ENCODE measurements at places on chromosomes 3 and 15.

DNA sequence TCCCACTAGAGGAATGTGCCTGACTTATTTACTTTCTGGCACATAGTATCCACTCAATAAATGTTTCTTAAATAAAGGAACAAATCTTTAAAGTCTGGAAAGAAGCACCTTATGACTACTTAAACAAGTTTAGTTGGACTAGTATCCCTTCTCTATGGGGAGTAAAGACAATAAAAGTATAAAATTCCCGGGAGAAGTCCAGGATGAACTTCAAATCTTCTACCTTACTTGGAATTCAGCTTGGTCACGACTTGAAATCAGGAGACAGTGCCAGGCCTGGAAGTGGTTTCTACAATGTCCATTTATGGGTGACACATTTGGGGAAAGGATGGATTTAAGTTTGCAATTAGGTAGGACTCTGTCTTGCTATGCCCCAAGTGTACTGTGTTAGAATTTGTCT is 196.5 kb downstream of the NR1D2 start:
- peaks cover 3% of the 10 kb centered on the region for H3K36me3 ChIP-seq
- peak overlapping the region; percentile 34 for H3K27ac ChIP-seq
- no peak for DNase-seq
- H3K4me1 ChIP-seq = no peaks in the 10 kb centered on the region

DNA sequence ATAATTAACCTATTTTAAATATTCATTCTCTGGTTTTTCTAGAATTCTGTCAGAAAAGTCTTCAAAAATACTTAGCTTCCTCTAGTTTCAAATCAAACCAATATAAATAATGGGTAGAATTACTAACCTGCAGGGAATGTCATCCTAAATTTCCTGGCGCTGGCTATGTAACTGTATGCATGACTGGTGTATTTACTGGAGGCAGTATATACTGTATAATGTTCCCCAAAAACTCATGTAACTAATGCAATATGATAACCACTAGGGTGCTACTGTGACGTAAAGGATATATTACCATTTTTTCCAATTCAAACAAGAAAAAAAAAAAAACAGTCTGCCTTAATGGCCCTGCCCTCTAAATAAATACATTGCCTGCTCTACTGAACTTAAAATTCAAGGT is 407.5 kb downstream of the MECOM start:
- no peak for DNase-seq
- H3K27ac ChIP-seq = no peak overlapping the region
- H3K27me3 ChIP-seq = no peaks in the 10 kb centered on the region
- H3K4me3 ChIP-seq = no peak overlapping the region

GRCh38 chr3:37417297-37418082 is 243.1 kb upstream of the LRRFIP2 start:
- peaks cover 19% of the 10 kb centered on the region for H3K36me3 ChIP-seq
- no peak overlapping the region for H3K27ac ChIP-seq
- no peaks in the 10 kb centered on the region for H3K4me1 ChIP-seq
- no peaks in the 10 kb centered on the region for H3K27me3 ChIP-seq
- DNase-seq = no peak

- H3K4me3 ChIP-seq = no peak overlapping the region
- no peak overlapping the region for H3K27ac ChIP-seq
- DNase-seq = no peak
- H3K36me3 ChIP-seq = no peaks in the 10 kb centered on the region
- peaks cover 8% of the 10 kb centered on the region for H3K4me1 ChIP-seq
These were observed 136.7 kb downstream of the GBE1 start for GRCh38 chr3:81624756-81625155.

DNA sequence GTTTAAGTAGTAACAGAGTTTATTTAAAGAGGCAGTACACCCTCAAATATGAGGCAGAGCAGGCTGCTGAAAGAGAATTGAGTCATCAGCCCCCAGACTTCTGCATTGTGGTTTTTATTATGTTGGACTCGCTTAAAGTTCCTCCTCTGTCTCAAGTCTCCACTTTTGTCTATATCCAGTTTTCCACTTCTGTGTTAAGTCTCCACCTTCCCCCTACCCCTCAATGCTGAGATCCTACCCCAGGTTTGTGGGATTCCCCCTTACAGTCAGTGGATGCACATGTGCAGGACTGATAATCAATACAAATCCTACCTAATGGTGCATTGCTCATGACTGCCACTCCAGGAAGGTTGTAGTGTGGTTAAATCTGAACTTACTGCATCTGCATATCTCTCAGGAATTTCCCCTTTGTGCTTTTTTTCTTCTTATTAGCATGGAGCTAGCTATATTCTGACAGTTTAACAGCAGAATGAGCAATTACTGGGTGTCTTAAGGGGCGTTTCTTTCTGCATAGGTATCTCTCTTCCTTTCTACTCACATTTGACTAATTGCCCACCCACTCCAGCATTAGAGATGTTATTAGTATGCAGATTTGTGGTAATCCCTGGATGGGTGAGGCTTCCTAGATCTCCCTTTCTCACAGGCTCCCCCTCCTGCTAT is 11.9 kb upstream of the CD200R1L start:
- H3K4me3 ChIP-seq = no peak overlapping the region
- no peak for DNase-seq
- H3K27me3 ChIP-seq = no peaks in the 10 kb centered on the region
- H3K36me3 ChIP-seq = no peaks in the 10 kb centered on the region
- H3K4me1 ChIP-seq = no peaks in the 10 kb centered on the region

- H3K27ac ChIP-seq = peak overlapping the region; percentile 64
- peaks cover 10% of the 10 kb centered on the region for H3K4me1 ChIP-seq
These were observed 7.7 kb downstream of the FILIP1L start for GRCh38 chr3:100106531-100107141.
